ENCODE measurements at places on chromosomes 7 and 10.

DNA sequence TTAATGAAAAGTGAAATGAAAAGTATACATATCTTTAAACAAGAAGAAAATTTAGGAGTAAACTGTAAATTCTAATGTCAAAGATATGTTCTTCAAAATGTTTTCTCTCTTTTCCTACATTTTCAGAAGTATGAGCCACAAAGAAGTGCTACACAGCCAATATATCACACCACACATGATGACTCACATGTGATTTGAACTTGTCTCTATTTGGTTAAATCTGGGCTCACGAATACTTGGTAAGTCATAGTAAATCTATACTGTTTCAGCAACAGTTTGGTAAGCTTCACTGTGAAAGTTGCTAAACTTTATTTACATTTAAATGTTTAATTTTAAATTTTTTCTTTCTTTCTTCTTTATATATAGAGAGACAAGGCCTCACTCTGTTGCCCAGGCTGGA is 380.6 kb upstream of the IGFBP3 start:
- peak; percentile 50 for DNase-seq

DNA sequence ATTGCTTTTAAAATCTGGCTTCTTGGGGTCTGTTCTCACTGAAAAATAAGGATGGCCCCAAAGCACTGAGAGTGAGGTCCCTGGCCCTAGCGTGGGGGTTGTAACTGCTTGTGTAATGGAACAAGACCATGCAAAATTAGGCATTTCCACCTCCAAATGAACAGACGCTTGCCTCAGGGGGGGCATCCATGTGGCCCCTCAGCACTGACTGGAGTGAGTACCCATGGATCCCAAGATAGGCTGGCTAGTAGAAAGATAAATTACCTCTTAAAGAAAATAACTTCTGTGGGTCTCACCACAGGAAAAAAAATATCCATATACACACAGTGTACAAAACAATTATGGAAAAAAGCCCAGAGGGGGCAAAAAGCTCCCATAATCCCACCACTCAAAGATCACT is 15.2 kb upstream of the CPA1 start:
- no peak for DNase-seq

GRCh38 chr7:124652237-124652636 is 113.4 kb downstream of the GPR37 start:
- DNase-seq: peak; percentile 60

DNA sequence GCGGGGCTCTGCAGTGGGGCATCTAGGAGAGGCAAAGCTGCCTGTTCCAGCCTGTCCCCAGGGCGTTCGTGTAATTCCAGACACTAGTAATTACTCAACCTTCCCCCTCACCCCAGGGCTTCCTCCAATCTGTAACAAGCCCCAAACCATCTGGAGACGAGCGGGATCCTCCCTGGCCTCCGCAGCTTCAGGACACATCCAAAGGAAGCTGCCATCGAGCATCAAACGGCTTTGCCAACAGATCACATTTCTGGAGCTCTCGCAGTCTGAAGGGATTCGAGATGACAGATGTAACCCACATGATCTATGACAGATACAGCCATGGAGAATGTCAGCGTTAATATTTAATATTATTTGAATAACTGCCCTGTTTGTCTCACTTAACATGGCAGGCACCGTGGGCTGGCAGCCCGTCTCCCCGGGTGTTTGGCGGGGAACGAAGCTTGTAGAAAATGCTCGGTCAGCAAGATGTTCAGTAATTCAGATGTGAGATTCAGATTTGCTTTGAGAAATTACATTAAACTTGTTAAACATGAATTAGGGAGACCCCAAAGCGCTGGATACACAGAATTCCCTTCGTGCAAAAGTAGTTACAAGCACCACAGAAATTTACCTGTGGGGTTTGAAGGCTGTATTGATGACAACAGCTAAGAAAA is 108.5 kb upstream of the C7orf33 start:
- DNase-seq: no peak

- no peak for DNase-seq
These were observed 293.9 kb downstream of the C7orf25 start for GRCh38 chr7:42617806-42618457.

DNA sequence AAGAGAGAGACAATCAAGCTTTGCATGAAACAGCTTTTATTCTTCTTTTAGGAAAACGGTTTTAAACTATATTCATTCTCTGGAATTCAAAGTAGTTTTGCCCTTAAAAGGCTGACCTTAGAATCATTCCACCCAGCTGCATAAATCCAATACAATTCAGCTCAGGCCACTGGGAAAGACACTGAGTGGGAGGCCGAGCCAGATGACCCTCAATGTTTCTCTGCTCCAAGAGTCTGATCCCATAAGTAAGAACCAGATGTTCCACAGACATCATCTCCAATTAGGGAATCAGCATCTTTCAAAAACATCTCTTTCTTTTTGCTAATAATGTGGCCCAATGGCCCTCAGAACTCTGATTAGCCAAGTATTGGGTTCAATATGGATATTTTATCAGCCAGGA is 26.1 kb downstream of the CREB3L2 start:
- DNase-seq: no peak

GRCh38 chr7:69276011-69276729 is 322.1 kb upstream of the AUTS2 start:
- peak; percentile 12 for DNase-seq

DNA sequence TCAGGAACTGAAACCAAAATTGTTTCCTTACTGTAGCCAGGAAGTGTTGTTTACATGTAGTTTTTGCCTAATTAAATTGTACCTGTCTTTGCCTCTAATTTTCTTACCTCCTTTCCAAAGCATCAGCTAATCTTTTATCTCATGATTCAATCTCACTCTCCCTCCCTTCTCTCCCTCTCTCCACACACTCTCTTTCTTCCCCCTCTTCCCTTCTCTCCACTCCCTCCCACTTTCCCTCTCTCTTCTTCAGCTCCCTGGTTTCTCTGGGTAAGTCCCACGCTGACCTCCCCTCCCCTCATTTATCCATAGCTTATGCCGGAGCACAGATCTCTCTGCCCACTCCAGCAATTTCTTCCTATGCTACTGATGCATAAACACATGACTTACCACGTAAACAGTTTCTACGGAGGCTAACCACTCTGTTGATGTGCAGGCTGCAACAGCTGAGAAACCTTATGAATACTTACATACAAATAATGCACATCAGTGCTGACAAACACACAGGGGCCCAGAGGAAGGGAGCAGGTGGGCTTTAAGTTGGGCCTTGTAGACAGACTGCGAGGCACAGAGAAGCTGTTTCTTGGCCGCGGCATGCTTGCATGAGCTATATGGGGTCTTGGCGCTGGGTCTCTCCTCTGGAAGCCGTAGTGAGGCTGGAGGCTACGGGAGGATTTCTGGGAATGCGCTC is 174.4 kb upstream of the PLXNA4 start:
- no peak for DNase-seq

DNA sequence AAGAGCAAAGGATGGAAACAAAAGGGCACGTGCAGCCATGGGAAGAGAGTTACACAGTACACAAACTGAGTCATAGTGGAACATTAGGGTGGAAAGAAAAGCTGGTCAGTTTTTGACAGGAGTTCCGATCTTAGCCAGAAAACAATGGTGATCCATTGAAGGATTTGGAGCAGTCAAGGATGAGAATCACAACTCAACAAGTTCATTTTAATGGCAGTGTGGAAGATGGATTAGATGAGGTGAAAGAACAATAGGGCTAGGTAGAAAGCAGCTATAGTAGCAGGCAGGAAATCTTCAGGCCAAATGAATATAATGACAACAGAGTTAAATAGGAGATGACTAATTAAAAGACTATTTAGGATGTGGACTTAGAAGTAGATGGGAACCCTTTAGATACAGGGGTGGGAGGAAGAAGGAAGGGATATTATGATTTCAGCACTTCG is 136.3 kb downstream of the DOCK4 start:
- peak; percentile 62 for DNase-seq

- peak; percentile 61 for DNase-seq
These were observed 145.8 kb downstream of the FRMD4A start for GRCh38 chr10:14184841-14185315.

GRCh38 chr7:81331061-81332018 is 412.5 kb upstream of the SEMA3C start:
- DNase-seq: peak; percentile 15

DNA sequence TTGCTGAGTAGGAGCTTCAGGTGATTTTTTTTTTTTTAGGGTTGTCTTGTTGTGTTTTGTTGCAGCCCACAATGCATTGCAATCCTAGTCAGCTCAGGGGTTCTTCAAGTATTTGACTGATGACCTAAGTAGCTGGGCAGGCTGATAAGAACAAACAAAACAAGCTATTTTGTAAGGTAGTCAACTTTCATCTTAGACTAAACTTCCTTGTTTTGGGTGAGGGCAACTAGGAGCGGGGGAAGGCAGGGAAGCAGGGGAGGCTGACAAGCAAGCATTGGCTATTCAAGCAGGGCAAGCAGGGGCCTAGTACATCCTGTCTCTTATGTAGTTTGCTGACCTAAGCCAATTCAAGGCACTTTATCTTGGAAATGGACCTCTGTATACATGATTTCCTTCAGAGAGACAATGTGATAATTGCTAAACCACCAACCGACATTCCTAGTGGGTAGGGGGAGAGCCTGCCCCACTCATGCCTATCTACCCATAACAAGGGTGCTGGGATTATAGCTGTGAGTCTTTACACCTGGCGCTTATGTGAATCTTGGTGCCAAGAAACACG is 163.3 kb upstream of the PRKCQ start:
- no peak for DNase-seq

- DNase-seq: no peak
These were observed 98.9 kb downstream of the CARD11 start for GRCh38 chr7:2944739-2945138.

- DNase-seq: no peak
These were observed 546.7 kb upstream of the ADARB2 start for GRCh38 chr10:2284071-2284470.

- DNase-seq: no peak
These were observed 40.3 kb upstream of the ARID5B start for GRCh38 chr10:61860964-61861758.

- no peak for DNase-seq
These were observed 7.6 kb upstream of the ADCYAP1R1 start for GRCh38 chr7:31044529-31044928.

GRCh38 chr10:100988166-100988565 is 823 bp downstream of the TWNK start:
- no peak for DNase-seq

GRCh38 chr10:69726850-69727249 is 74.9 kb upstream of the COL13A1 start:
- no peak for DNase-seq

- no peak for DNase-seq
These were observed 228.7 kb upstream of the FZD8 start for GRCh38 chr10:35870665-35871310.

- DNase-seq: peak; percentile 83
These were observed 89.0 kb downstream of the PHTF2 start for GRCh38 chr7:77887567-77887966.

- DNase-seq: no peak
These were observed 57.5 kb upstream of the PPIF start for GRCh38 chr10:79289801-79290200.

GRCh38 chr10:59176241-59177030 is at the start of gene PHYHIPL:
Gene PHYHIPL, plus strand, starts transcription at chr10:59176643. Its CDS starts 211 bp downstream, at chr10:59176854.
- peak; percentile 1 for DNase-seq

GRCh38 chr7:3893151-3893788 is 592.2 kb downstream of the SDK1 start:
- no peak for DNase-seq

GRCh38 chr7:2792856-2793487 is 51.1 kb downstream of the GNA12 start:
- DNase-seq: no peak

GRCh38 chr10:47182934-47183703 is 116.9 kb upstream of the GDF10 start:
- no peak for DNase-seq

DNA sequence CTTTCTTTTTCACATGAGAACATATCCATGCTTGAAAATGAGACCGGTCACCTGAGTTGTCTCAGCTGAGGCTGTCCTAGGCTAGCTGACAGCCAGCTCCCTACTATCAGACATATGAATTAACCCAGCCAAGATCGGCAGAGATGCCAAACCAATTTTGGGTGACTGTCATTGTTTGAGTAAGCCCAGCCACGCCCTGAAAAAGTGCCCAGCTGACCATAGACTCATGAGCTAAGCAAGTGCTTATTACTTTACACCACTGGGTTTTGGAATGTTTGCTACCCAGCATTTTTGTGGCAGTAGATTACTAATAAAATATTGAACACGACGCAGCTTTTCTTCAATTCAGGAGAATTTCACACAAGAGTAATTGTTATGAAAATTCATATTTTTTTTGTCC is 265.2 kb upstream of the LYZL1 start:
- no peak for DNase-seq

GRCh38 chr10:102170602-102171001 is 18.4 kb downstream of the NOLC1 start:
- DNase-seq: no peak

- DNase-seq: no peak
These were observed 1.7 kb upstream of the EMX2 start for GRCh38 chr10:117540640-117541404.

DNA sequence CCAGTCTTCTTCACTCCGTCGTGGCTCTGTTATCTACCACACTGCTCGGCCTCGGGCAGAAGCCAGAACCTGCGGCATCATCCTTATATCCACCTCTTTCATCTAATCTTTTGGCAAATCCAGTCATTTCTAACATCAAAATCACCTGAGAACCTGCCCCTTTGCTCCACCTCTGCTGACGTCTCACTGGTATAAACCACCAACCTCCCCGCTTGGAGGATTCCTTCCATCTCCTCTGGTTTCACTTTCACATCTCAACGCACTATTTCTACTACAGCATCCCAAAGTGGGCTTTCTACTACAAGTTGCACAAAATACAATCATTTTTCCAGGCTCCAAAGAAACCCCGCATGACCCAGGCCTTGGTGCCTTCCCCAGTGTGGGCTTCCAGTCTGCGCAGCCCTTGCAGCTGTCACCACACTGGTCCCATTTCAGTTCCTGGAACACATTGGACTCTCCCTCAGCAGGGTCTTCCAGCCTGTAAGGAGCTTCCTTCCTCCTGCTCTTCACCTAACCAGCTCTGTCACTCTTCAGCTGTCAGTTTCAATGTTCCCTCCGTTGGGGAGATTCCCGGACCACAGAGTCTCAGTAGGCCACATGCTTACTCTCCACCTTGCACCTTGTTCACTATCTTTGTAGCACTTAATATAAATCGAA is 85.0 kb downstream of the PRKCQ start:
- no peak for DNase-seq

- no peak for DNase-seq
These were observed 281.5 kb downstream of the ARL4A start for GRCh38 chr7:12968836-12969422.

GRCh38 chr10:68470300-68470699 is 1.5 kb downstream of the DNA2 start:
- no peak for DNase-seq
